ENCODE measurements at places on chromosomes 16 and 17.
A peak's percentile ranks its signal among the peaks of the same experiment; 100 is the strongest.

DNA sequence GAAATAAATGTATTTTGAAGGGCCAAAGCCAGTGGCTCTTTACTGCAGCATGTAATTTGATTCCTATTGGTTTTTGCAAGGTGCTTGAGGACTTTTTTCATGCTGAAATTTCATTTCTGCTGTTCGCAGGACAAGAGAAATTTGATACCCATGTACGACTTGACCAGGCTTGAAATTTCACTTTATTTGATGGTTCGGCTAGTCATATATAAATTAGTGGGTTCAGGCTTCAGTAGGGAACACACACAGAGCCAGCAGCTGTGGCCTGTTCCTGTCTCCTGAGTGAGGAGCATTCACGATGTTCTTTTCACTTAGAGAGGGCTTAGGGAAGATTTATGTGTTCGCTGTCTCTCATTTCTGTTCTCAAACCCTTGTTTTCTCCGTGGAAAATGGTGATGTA, 258.4 kb upstream of the CACNG5 start:
- no peak for DNase-seq

GRCh38 chr17:28041844-28042656, 427 bp upstream of the NLK start:
- DNase-seq, result no peak

DNA sequence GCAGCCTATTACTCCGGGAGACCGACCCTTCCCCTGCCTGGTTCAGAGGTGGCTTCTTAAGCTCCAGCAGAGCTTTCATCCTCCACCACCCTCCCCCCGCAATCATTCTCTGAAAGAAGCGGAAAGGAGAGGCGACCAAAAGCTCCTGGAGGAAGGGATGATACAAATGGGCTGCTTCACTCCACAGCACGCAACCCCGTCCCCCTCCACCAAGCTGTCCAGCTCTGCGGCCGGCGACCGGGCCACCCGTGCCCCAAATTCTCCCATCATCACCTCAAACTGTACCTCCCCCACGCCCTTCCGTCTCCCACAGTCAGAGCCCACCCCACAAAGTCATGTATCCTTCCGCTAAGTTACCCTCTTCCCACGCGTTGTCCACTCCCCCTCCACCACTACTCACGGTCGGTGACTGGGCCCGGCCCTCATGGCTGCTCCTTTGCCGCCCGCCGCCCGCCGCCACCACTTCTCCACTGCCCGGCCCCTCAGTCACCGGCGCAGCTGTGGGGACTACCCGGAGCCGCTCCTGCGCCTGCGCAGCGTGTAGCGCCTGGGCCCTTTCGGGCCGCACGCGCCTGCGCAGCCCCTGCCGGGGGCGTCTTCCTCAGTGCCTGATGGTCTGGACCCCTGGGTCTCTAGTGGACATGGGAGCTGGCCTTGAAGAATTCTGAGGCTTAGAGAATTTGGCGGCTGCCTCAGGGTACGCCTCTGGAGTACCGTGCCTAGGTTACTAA, at the start of gene FAM222B:
Gene FAM222B (minus strand): TSS at position 509 of the 731 bp plus-strand sequence. CDS start 76,123 bp downstream, outside the sequence.
- peak; percentile 92 for DNase-seq

- DNase-seq, result no peak
Measured at GRCh38 chr17:7262935-7263800, 890 bp upstream of the CLDN7 start.

DNA sequence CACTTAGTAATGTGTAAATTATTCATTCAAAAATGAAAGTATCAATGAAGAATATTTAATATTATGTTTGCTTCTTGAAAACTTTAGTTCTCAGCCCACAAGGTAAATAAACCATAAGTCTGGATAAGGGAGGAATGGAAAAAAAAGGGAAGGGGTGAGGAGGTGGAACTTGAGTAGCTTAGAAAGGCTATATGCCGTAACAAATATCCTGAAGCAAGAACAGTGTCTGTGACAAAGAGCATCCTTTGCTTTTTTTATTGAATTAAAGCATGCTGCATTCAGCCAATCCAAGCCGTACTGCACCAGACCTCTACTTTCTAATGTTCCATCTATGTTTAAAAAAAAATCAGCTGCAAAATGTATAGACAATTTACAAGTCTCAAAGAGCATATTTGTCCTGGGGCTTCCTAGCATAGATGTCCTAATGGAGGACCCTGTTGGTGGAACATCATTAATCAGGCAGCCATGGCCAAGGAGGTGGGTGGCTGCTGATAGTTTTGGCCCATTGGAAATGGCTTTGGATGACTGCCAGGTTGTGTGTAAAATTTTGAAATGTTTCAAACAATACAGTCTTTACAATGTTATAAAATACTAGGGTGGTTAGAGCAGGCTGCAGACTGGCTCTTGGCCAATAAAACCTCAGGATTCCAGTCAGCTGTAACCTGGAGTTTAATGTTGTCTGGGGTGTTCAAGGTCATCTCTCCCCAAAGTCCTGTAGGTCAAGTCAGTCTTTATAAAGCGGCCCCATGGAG, 895.8 kb upstream of the SOX9 start:
- no peak for DNase-seq

DNA sequence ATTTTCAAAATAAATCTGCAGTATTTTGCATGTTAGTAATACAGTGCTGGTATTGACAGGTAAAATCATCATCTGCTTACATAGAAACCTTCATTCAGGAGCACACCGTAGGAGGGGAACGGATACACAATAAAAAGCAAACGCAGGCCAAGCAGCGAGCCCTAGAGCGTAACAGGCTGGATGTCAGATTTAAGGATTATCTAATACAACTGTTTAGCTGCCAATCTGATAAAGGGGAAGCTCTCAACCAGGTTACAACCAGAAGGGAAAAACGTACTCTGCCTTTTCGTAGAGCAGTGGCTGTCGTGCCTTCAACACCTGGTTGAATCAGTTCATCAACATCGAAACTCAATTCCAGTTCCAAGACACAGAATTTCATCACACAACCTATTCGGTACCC, 16.4 kb upstream of the CUEDC1 start:
- DNase-seq, result no peak

DNA sequence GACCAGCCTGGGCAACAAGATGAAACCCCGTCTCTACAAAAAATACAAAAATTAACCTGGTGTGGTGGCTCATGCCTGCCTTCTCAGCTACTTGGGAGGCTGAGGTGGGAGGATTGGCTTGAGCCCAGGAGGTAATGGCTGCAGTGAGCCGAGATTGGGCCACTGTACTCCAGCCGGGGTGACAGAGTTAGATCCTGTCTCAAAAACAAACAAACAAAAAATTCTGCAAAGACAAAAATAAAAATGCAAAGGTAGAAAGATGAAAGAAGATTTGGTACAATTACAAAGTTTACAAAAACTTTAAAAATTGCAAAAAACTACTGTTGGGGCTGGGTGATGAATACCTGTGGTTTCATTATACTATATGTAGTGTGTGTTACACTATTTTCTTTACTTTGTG, 5.5 kb upstream of the CDH1 start:
- DNase-seq, result no peak

- DNase-seq, result no peak
Measured at GRCh38 chr17:64420143-64420670, 28.7 kb upstream of the MILR1 start.

GRCh38 chr17:36816907-36817288, 120.4 kb upstream of the LHX1 start:
- DNase-seq, result no peak

DNA sequence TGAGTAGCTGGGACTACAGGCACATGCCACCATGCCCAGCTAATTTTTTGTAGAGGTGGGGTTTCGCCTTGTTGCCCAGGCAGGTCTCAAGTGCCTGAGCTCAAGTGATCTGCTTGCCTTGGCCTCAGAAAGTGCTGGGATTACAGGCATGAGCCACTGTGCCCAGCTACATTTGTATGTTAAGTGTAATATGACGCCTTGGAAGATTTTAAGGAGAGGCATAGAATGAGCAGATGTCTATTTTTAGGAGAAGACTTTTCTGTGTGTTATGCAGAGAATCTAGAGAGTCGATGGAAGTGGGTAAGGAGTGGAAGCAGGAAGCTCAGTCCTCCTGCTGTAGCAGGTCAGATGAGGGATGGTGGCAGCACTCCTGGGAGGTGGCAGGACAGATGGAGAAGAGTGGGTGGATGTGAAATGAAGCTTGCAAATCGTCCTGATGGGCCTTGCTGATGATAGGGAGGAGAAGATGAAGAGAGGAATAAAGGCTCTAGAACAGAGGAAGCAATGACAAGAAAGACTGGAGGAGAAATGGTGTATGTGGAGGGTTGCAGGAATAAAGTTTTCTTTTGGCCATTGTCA, 125.3 kb downstream of the SHISA6 start:
- DNase-seq, result no peak

- DNase-seq, result no peak
Measured at GRCh38 chr16:71794943-71795342, 13.7 kb downstream of the AP1G1 start.

GRCh38 chr17:68455901-68456338, 1.4 kb downstream of the WIPI1 start:
- DNase-seq, result no peak

GRCh38 chr17:63998721-63999679, 849 bp downstream of the PRR29 start:
- peak; percentile 55 for DNase-seq

- no peak for DNase-seq
Measured at GRCh38 chr17:59669944-59670343, 37.3 kb downstream of the PTRH2 start.

GRCh38 chr16:53549970-53550690, 47.1 kb upstream of the AKTIP start:
- DNase-seq, result no peak

DNA sequence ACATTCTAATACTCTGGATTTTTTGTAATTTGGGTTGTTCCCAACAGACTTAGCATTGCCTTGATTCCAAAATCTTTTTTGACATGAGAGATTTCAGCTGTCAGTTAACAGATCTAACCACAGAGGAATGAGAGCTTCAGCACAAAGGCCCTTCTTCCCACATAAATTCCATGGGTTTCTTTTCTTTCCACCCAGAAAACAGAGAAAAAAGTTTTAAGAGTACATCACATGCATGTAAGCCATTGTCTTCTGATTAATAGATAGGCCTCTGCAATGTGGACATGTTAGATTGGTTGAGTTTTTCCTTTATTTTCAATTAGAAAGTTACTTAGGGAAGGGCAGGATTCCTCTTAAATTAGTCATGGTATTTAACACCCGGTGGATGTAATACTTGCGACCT, 939 bp downstream of the MYH8 start:
- DNase-seq, result no peak

DNA sequence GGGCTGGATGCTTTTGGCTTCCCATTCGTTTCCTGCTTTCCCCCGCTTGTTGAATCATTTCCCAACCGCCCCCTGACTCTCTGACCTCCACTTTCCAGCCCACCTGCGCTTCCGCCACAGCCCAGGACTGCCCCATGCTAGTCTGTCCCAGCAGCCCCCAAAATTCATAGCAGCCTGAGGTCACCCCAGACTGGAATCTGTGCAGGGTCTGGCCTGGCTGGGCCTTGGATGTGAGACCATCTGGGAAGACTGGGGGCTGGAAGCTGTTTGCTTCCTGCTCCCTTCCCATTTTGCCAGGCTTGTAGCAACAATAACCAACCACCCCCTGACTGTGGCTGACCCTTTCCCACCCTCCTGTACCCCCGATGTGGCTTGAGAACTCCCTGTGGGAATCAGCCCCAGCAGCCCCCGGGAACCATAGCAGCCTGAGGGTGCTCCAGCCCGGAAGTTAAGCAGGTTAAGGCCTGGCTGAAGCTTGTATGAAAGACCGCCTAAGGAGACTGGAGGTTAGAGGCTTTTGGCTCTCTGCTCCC, 2290.8 kb downstream of the TP53TG3F start:
- DNase-seq, result no peak

DNA sequence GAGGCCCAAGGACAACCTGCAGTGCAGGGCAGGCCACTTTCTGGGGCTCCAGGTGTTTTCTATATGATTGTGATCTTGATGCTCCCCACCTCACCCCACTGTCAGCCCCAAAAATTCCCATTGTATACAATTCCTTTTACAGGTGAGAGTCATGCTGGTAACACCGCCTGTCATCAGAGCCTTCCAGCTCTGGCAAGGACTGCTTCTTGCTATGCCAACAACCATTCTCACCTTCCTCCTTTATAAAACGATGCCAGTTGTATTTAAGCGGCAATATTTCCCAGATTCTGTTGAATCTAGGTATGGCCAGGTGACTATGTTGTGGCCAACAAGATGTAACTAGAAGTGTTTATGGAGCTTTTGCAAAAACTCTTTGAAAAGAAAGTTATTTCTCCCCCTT, 30.4 kb upstream of the CALB2 start:
- DNase-seq, result no peak

DNA sequence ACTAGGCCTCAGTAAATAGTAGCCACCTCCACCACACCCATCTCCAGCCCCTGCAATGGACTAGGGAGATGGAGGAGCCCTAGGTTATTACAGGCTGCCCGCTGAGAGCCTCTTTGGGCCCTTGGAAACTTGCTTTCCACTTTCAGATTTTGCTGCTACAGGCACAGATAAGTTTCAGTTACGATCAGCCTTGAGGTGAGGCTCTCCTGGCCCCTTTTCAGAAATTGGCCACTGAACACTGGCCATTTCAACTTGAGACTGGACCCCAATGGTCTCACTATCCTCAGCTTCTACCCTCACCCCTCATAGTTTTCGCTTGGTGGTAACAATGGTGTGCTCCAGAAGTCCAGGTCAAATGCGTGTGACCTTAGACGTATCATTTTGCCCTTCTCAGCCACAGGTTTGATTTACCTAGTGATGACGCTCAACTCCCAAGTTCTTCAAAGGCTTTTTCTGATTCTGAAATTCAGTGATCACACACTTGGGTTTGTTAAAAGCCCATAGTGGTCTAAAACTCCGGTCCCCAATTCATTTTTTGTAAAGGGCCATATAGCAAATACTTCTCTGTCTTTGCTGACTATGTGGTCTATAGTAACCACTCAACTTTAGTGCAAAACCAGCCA, 1.0 kb downstream of the PMM2 start:
- DNase-seq, result no peak

DNA sequence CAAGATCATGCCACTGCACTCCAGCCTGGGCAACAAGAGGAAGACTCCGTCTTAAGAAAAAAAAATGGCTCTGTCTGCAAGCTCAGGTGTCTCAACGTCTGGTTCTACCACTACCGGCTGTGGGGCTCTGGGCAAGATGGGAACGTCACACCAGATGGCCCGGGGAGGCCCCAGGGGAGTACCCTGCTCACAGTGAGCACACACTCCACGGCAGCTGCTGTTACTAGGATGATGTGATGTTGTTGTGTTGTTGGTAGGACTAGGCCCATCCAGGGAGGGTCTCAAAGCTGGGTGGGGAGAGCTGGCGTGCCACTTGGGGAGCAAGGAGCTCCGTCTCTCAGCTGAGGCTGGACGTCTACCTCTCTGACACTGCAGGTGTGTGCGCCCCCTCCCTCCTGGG, 9.4 kb upstream of the NPTX1 start:
- no peak for DNase-seq

GRCh38 chr16:89144681-89145080, 26.9 kb upstream of the CDH15 start:
- DNase-seq, result no peak

DNA sequence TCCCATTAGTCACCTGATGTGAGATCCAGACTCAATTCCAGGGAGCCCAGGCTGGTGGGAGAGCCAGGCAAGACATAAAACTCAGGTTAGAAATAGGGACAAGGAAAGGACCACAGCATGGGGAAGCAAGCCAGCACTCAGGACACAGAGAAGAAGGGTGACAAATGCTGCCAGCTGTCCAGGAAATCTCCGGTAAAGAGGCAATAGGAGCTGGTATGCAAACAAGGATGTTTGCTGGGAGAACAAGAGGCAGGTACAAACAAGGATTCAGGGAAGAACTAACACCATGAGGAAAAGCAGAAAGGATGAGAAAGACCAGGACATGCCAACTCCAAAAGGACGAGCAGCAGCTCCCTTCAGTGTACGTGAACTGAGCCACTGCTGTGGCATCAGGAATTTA, 10.2 kb upstream of the TXNDC11 start:
- DNase-seq, result no peak

- DNase-seq, result no peak
Measured at GRCh38 chr17:52170963-52171572, 12.6 kb upstream of the CA10 start.

- no peak for DNase-seq
Measured at GRCh38 chr16:17364319-17365210, 106.2 kb downstream of the XYLT1 start.

Measured in activated naive CD4-positive, alpha-beta T cell treated with anti-CD3 and anti-CD28 coated beads, Interleukin-2, amount 50 U/mL, for 72 hours (primary cell).